ENCODE measurements at places on chromosomes 4 and X.

DNA sequence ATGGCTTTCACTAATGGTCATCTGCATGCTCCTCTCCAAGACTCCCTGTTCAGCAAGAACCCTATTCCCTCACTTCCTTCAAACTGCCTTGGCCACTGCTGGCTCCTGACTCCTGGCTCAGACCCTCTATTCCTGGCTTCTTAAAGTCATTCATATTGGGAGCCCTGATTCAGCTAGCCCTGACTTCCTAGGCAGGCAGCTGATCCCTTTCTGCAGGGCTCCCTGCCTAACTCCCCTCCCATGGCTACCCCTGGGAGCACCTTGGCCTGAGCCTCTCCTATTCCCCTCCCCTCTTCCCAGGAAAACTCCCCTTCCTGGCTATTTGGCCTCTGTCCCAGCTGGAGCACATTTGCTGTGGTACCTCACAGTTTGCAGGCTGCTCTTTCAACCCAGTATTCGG lies 154.9 kb upstream of the PJA1 start:
- no peak for DNase-seq

- no peak for DNase-seq
Observed at GRCh38 chr4:102868153-102868780, 525 bp upstream of the CISD2 start.

DNA sequence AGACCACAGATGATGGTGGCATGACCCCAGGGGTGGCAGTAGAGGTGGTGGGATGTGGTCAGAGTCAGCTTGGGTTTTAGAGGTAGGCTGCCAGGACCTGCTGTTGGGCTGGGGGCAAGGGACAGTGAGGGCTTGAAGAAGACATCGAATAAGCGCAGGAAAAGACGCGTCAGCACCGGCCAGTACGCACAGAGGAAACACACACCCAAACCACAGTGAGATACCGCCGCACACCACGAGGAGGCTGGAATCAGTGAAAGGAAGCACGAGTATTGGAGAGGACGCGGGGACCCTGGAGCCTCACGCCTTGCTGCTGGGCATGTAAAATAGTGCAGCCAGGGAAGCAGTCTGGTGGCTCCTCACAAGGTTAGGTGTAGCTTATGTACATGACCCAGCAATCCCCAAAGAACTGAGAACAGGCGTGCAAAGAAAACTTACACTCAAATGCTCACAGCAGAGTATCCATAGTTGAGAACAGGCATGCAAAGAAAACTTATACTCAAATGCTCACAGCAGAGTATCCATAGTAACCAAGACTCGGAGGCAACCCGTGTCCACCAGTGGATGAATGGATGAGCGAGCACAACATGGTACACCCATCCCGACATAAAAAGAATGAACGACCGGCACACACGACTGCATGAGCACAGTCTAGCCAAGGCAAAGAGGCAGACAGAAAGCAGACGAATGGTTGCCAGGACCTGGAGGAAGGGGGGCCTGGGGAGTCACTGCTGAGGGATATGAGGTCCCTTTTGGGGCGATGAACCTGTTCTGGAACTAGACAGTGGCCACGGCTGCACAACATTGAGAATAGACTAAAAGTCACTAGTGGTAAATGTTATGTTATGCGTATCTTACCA lies 13.3 kb downstream of the PDZD4 start:
- DNase-seq: no peak

GRCh38 chr4:156505341-156505955 lies 466.2 kb downstream of the PDGFC start:
- peak; percentile 59 for DNase-seq

DNA sequence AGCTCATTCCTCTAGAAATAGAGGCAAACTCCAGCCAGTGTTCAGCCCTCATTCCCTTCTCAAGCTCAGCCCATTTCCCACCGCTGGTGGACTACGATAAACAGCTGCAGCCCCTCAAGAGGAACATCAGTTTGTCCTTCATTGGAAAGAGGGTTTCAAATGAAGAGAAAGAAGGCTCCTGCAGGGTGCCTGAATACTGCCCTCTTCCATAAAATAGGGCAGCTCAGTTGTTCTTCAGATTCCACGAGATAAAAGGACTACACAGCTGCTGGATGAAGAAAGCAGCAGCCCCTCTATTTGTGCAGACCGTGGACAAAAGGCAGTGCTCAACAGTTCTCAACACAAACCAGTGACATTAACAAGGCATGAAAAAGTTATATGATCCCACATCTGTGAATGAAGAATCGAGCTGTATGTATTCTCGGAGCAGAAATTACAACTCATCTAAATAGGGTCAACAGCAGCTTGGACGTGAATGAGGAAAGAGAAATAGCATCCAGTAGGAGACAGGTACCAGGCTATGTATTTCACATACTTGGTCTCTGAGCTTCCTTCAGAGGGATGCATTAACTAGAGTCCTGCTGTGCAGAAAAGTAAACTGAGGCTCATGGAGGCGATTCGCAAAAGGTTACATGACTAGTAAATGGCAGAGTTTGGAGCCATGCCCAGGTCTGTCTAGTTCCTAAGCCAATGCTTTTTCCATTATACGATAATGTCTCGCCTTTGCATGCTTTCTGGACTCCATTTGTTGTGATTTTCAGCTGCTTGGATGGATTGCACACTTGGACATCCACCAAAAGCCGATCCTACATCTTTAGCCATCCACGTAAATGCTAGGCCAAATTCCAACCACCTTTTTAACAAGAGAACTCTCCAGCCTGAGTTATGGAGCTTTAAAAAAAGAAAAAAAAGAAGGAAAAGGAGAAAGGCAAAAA lies 301.2 kb upstream of the PPARGC1A start:
- DNase-seq: no peak

DNA sequence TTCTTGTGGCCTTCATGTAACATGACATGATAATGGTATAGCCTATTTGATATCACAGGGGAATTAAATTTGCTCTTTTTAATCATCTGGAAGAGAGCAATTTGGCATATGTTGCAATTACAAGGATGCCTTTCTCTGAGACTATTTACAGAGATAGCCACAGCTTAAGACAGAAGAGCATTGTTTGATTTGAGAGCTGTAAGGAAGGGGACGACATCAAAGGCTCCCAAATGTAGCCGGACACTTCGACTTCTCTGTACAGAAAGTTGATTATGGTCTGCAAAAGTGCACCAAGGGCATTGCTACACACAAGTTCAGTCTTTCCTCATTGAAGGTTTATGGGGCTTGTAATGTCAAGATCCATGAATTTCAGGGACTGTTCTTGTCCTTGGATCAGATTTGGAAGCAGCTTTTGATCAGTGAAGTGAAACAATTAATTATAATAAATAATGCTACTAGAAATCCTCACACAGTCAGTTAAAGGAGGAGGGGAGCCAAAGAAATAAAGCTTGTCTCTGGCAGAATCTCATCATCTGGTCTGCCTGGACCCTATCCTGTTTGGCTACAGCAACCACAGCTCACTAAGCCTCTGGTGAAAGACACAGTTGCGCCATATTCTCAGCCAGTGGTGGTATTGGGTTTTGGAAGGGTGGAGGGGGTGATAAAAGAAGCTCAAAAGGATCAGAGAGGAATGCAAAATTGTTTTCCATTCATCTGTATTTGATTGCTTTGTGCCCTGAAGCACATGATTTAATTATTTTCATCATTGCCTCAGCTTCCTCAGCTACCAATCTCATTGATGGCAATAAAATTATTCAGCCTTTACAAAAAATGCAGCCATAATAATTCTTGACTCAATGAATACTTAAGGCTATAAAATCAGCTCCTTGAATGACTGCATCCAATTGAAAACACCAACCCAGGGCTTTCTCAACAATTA lies 654.3 kb upstream of the LCORL start:
- no peak for DNase-seq

GRCh38 chr4:8404791-8405515 lies 35.6 kb downstream of the ACOX3 start:
- DNase-seq: no peak

DNA sequence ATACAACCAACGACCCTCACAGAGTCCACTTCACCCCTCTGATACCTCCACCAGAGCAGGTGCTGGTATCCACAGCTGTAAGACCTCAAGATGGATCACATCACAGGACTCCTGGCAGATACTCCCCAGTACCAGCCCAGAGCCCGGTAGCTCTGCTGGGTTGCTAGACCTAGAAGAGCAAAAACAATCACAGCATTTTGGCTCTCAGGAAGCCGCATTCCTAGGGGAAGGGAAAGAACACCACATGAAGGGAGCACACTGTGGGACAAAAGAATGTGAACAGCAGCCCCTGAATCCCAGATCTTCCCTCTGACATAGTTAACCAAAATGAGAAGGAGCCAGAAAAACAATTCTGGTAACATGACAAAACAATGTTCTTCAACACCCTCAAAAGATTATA lies 303.1 kb upstream of the GRIA3 start:
- DNase-seq: peak; percentile 5

- no peak for DNase-seq
Observed at GRCh38 chrX:115652221-115652620, 91.2 kb downstream of the PLS3 start.

- no peak for DNase-seq
Observed at GRCh38 chr4:163071308-163071707, 95.4 kb downstream of the NAF1 start.

DNA sequence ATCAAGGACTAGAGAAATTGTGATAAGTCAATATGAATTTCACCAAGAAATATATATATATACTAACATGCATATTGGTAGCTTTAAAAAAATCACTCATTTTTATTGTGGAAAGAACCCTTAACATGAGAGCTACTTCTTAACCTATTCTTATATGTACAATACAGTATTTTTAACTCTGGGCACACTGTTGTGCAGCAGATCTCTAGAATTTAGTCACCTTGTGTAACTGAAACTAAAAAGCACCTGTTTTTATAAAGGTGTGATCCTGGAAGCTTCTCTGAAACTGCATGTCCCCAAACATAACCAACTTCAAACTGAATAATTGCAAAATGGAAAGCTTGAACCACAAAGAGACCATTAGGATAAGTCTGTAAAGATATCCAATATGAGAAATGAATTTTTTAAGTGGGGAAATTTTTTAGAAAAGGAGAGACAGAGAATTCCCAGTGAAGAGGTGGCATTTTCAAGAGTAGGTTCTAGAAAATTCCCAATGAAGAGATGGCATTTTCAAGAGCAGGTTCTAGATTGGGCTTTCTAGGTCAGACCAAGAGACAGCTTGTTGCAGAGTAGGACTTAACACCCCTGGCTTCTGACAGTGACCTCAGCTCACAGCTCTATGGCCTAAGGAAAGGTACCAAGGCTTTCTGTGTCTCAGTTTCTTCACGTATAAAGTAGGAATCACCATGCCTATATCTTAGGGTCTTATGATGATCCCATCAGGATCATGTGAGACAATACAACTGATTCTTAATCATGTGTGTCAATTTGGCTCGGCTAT lies 22.0 kb upstream of the PPARGC1A start:
- no peak for DNase-seq

DNA sequence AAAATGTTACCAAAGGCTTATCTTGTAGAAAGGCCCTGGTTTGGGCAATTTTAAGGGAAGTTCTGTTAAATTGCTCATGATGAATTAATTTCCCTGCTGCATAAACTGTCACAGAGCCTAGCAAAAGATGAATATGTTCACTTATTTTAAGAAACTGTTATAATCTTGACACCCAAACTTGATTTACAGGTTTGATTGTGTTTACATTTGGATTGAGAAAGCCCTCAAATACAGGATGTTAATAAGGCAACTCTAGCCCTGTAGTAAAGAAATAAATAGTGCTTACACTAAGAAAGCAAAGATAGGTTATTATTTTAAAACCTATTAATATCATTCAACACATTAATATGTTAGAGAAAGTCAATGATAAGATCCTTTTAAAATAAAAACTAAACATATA lies 18.3 kb downstream of the GYG2 start:
- no peak for DNase-seq

DNA sequence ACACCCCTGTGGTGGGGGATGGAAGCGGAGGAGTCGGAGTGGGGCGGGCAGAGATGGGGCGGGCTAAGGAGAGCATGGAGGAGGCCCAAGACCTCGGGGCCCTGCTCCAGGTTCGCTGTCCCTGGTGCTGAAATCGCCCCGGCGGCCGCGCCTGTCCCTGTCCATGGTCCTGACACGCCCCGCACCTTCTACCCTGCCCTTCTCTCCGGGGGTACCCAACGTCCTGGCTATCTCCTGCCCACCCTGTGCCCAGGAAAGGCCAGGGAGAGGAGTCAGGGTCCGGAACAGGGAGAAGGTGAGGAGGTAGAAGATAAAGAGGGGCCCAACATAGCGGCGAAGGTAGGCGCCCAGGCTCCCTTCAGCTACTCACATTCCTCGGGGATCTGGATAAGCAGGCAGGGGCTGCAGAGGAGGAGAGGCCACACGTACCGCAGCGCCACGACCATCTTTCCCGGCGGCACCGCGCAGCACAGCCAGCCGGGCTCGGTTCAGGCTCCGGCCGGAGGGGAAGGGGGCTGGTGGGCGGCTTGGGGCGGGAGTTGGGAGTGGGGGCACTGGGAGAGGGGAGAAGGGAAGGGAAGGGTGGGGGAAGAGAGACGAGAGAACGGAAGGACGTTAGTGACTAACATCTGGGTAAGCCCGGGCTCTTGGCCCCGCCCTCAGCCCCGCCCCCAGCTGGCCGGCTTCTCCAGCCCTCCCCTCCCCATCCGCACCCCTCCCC lies 10.4 kb downstream of the L1CAM start:
- peak; percentile 50 for DNase-seq

DNA sequence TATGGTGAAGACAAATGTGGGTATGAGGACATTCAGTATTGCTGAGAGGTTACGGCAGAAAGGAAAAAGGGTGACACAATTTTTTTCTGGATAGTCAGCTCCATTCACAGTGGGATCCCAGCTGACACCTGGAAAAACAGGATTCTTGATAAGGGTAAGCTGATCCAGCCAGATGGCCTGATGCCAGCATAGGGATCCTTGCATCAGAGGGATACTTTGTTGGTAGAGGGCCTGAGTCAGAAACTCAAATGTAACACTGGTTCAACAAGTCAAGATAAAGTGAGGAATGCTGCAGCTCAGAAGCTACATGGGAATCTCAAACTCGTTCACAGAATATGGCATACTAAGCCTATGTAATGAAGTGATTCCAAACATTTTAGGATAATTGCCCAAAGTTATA lies 726.7 kb downstream of the C4orf33 start:
- DNase-seq: no peak

DNA sequence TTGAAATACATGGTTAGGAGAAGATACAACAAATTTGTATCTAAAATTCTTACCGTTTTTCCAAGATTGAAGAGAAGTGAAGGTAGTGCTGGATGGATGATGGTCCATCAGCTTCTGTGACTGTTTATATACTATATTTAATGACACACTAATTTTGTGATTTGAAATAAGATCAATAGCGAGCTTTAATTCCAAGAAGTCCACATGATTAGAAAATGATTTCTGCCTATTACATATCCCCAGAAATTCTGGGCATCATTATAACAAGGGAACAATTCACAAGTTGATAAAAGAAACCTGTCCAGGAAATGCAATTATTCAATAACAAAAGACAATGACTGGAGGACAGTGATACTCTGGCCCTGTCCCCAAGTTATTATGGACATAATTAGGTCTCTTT lies at the start of gene CSN2:
TSS of gene CSN2 (minus strand) at position 101 of the 400 bp plus-strand sequence. CDS start 4,733 bp downstream, outside the sequence.
- no peak for DNase-seq

Data from GM23338 (cell line).